ENCODE measurements at places on chromosomes 6 and 20. TPM values are rescaled to one million over a fixed set of nuclear protein-coding genes. Genes with fewer than 3 reads are reported as not detected.

OPRL1 gene
- 1.2 TPM for total RNA-seq

BEND6 gene
- not detected for total RNA-seq

KCNQ5 gene
- 9.6 TPM for total RNA-seq

TMEM217 gene
- total RNA-seq = 9.6 TPM

RNF182 gene
- not detected for total RNA-seq

Data from activated naive CD4-positive, alpha-beta T cell treated with anti-CD3 and anti-CD28 coated beads, Interleukin-2, amount 50 U/mL, for 72 hours (primary cell).